ENCODE measurements at places on chromosomes 1 and 21.
A peak's percentile ranks its signal among the peaks of the same experiment; 100 is the strongest.

GRCh38 chr21:44295163-44295573 lies 4.7 kb upstream of the PFKL start:
- DNase-seq = no peak

GRCh38 chr1:38527373-38527966 lies 332.1 kb downstream of the RRAGC start:
- DNase-seq = no peak

GRCh38 chr1:116474921-116475849 lies 95.6 kb downstream of the CD58 start:
- DNase-seq = no peak

- no peak for DNase-seq
Observed at GRCh38 chr1:156895927-156896326, 2.4 kb downstream of the PEAR1 start.

- no peak for DNase-seq
Observed at GRCh38 chr21:26437326-26438009, 135.6 kb downstream of the CYYR1 start.

GRCh38 chr1:17535300-17535936 lies 4.1 kb upstream of the ARHGEF10L start:
- DNase-seq = no peak

- no peak for DNase-seq
Observed at GRCh38 chr1:172203135-172203823, 217.2 kb upstream of the C1orf105 start.

DNA sequence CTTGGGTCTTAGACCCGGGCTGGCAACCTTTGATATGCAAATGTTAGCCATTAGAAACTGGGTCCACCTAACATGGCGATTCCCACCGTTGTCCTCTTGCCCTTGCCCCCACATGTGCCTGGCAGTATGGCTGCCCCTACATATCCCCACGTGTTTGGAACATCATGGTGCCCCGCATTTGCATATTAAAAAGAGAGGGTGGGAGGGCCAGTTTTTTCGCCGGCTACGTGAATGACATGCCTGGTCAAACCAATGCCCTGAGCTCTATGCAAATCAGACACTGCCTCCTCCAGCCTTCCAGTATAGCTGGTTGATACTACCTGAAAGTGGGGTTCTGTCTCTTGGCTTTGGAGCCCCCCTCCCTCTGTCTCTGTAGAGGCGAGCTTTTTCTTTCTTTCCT lies 133.0 kb downstream of the CDC42BPA start:
- no peak for DNase-seq

DNA sequence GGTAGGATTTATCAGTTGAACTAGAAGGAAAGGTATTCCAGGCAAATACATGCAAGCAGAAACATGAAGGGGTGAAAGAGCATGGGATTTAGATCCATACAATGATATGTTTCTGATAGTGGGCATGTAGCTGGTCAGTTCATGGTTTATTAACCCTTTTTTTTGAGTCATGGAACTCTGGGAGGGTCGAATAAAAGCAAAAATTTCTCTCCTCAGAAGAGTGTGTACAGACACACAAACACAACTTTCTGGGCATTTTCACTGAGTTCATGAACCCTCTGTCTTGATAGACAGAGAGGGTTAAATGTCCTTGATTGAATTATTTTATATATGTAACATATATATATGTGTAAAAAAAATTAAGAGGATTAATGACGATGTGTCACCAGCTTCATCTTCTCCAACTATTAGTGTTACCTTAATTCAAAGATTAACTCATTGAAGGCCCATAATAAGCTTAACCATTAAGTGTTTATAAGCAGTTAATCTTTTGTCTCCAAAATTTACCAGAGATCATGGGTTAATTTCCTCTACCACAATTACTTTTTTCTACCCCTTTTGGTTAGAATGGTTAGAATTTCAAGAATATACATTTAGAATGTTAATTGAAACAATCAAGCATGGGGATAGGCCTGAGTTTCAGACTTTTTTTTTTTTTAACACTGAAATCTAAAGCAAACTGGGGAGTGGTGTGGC lies 4.6 kb downstream of the JUN start:
- no peak for DNase-seq

DNA sequence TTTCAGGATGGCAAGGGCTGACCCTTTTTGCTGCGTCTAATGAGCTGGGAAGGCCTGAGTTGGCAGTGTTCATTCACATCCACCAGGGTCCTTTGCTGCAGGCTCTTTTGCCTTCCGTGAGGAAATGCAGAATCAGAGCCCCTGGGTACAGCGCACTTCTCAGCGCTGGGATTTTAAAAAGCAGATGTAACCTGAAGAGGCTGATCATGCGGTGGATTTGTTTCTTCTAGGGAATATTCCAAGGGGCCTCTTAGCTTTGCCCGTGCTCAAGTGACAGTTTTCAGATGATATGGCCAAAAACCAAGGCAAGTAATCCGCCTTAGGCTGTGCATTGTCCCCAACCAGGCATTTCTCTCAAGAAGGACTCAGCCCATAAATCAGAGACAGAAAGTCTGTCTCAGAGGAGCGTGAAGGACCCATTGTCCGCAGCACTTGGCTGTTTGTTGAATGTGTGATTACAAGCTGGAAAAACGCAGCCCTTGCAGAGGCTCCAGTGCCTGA lies 237.6 kb downstream of the PTPRC start:
- no peak for DNase-seq

DNA sequence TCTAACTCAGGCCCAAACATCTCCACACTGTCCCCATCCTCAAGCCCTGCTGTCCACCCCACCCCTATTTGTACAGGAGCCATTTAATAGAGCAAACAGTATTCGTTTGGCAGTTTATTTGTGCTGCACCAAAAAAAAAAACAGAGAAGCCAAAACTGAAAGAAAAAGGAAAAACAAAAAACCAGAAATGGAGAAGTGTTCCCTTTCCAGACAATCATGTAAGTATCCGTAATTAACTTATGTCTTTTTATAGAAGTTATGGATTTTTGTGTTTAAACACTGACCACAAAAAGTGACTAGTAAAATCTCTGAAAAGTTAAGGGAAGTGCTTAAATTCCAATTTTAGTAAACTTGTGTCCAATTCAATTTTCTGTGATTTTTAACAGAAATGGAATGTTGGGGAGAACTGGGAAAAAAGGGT lies 40.4 kb upstream of the ZBTB18 start:
- DNase-seq = no peak

- DNase-seq = no peak
Observed at GRCh38 chr1:20432891-20433290, 53.1 kb downstream of the CAMK2N1 start.

- no peak for DNase-seq
Observed at GRCh38 chr21:28974531-28975227, 18.0 kb downstream of the LTN1 start.

GRCh38 chr1:24362982-24363614 lies 43.9 kb downstream of the GRHL3 start:
- no peak for DNase-seq

- DNase-seq = peak; percentile 76
Observed at GRCh38 chr1:55211863-55212262, 3.3 kb downstream of the USP24 start.

DNA sequence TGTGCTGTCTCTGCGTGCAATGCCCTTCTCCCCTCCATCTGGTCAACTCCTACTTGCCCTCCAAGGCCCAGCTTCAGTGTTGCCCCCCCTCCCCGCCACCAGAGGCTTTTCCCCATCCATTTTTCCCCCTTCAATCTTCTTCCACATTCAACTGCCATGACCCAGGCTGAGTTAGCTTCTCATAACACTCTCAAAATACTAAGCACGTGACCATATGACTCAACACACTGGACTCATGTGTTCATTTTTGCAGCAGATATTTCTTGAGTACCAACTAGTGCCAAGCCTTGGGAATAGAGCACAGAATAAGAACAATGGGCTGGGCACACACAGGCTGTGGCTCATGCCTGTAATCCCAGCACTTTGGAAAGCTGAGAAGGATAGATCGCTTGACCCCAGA lies 132.1 kb downstream of the IGSF21 start:
- DNase-seq = no peak

GRCh38 chr1:97158691-97159096 lies 437.1 kb downstream of the PTBP2 start:
- no peak for DNase-seq

DNA sequence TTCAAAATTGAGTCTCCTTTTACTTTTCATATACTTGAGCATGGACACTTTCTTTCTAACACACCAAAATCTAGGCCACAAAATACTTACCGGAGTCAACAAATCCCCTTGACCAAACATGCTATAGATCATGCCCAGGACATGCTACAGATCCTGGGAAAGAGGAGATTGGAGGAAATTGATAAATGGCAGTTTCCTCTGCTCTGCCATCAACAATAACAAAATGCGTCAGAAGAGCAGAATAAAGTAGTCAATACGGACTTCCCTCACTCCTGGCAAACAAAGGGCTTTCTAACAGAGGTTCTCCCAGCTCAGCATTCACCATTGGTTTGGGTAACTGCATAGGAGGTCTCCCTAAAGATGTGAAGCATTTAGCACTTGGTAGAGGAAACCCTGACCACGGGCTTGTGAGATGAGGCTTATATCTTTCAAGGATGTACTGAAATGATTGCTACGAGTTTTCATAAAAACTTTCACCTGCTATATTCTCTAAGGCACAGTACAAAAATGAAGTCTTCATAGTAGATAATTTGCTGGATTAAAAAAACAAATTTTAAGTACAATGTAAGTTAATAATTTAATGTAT lies 283.8 kb upstream of the RUNX1 start:
- DNase-seq = no peak

DNA sequence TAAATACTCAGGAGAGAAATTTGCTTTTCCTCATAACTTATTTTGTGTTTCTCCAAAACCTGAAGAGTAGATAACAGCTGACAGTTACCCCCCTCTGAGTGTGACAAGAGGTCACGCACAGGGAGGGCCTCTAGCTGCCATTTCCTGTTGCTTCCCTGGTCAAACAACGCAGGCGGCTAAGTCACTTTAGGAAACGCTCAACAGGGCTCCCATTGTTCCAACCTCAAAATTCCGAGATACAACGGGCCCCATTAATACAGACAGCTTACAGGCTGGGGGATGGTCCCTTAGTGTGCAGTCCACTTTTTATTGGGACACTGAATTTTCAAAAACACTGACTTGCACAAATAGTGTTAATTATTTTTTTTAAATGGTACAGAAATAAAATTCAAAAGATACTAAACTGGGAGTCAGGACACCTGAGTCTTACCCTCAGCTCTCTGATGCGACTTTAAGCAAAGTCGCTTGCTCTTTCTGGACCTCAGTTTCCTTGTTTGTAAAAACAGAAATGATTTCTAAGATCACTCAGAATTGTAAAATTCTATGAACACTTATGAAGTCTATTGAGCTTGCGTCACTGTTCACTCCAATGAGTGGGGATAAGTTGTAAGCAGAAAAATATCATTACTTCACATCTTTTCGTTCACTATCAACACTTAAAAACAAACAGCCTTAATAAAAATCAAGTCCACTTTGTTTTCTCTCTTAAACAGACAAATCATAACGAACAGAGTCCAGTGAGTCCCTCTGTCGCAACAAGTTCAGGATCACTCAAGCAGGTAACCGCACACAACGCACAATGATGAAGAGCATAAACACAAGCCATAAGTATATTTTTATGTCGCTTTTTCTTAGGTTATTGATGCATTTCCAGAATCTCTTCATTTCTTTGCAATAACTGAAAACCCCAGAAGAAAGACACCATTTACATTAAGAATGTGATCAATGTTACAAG lies 13.5 kb downstream of the LZIC start:
- DNase-seq = no peak

DNA sequence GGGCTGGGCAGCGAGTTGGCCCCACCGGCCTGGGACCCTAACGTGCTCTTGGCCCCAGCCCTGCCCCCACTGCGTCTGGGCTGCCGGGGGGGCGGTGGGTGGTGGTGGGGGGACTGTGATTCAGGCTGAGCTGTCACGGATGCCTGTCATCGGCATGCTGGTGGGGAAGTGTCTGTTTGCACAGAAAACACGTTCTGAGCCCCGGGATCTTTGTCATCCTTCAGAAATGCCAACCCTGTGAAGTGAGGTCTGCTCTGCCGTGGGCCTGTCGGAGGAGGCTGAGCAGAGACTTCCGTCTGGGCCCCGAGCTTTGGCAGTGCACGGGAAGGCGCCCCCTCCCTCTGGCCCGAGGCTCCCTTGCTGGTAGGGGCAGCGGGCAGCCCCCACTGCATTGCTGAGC lies 24.3 kb upstream of the PLCH2 start:
- DNase-seq = no peak

DNA sequence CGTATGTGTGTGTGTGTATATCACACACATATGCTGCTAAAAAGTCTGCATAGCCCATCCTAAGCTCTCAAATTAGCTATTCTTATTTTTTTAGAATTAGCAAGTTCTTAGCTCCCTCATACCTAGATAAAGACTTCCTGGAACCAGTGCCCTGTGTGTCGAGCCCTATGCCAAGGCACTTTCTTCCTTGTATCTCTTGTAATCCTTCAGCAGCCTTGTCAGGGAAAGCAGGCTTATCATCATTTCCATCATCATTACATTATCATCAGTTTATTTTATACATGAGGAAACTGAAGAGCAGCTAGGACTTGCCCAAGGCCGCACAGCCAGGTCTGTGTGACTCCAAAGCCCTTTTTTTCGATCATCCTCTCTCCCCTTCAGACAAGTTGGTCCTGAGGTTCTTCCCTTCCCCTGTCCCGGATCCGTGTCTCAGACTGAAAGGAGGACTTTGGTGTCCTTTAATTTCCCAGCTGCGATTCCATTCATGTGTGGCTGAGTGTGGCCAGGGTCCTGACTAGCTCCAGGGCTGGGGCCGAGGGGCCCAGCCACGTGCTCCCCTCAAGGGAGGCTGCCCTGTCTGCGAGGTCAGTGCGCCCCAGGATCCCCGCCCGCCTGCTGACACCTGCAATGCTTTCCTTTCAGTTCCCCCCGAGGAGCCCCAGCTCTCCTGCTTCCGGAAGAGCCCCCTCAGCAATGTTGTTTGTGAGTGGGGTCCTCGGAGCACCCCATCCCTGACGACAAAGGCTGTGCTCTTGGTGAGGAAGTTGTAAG lies 24.9 kb downstream of the IL6R start:
- DNase-seq = no peak

DNA sequence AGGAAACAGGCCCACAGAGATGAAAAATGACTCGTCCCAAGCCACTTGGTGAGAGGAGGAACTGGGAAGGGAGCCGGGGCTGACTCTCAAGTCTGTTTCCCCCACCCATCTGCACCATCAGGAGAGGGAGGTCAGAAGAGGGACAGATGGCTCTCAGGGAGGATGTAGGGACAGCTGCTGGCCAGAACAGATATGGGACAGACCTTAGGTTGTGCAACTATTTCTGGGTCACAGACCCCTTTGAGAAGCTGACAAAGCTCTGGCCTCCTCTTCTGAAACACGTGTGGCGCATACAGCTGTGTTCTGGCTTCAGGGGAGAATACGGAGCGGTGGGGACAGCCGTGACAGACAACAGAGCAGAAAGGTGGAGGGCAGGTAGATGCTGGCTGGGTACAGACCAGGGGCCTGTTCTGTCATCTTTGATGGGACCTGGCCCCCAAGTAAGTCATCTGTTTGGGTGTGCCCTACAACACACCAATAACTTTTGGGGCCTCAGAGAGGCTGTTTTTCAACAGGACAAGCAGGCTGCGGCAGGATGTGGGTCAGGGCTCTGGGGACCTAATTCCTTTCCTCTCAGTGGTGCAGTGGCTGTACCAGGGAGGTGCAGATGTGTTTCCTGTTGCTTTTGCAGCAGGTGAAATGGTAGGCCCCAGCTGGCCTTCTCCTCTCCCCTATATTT lies 7.3 kb downstream of the SH3BGRL3 start:
- peak; percentile 60 for DNase-seq

GRCh38 chr1:36863500-36863899 lies 170.8 kb downstream of the GRIK3 start:
- DNase-seq = no peak
